ENCODE measurements at places on chromosomes 13 and 19. TPM values are rescaled to one million over a fixed set of nuclear protein-coding genes. Genes with fewer than 3 reads are reported as not detected.

Gene COMP
- total RNA-seq: not detected

Gene CGB5
- total RNA-seq: not detected

Gene C1QTNF9B
- total RNA-seq: not detected

Gene LMO7
- total RNA-seq: 26.4 TPM

Gene NLRP12
- not detected for total RNA-seq

Gene TDRD12
- total RNA-seq: 0.22 TPM

Gene PIP5K1C
- total RNA-seq: 12.2 TPM

Gene FREM2
- not detected for total RNA-seq

Gene ANGPTL4
- total RNA-seq: not detected

Gene CBY2
- not detected for total RNA-seq

Gene CFD
- 1.0 TPM for total RNA-seq

Gene CNOT3
- 42.3 TPM for total RNA-seq

Gene ICAM4
- total RNA-seq: 0.28 TPM

Gene TNNI3
- total RNA-seq: not detected

Gene ALOX5AP
- 16.6 TPM for total RNA-seq

Gene EDNRB
- not detected for total RNA-seq

Gene SELENOV
- total RNA-seq: not detected

Gene LRRC4B
- total RNA-seq: not detected

Gene PTH2
- not detected for total RNA-seq

Gene FOXA3
- not detected for total RNA-seq

Gene SYCN
- not detected for total RNA-seq

Gene PLPPR3
- not detected for total RNA-seq

Gene AKAP8L
- 174 TPM for total RNA-seq

Gene TRIP10
- 1.1 TPM for total RNA-seq

Gene WDR87
- total RNA-seq: not detected

Gene COL4A1
- total RNA-seq: not detected

Gene IFT88
- 8.2 TPM for total RNA-seq

Gene PTGER1
- 0.22 TPM for total RNA-seq

Gene KLK12
- total RNA-seq: not detected

Gene BEST2
- not detected for total RNA-seq

Gene ZNF816
- total RNA-seq: 5.9 TPM

Gene ADPRHL1
- total RNA-seq: 0.28 TPM

Gene SLC1A6
- total RNA-seq: not detected

Gene ETV2
- not detected for total RNA-seq

Gene SIGLECL1
- total RNA-seq: not detected

Gene ATCAY
- not detected for total RNA-seq

Gene DCT
- 0.28 TPM for total RNA-seq

Gene SCEL
- total RNA-seq: not detected

Gene ANGPTL8
- not detected for total RNA-seq

Gene CEACAM21
- total RNA-seq: 8.3 TPM

Data from CD8-positive, alpha-beta T cell (primary cell).